ENCODE measurements at places on chromosomes 4 and X.

- no peak for DNase-seq
Measured at GRCh38 chr4:93184053-93184452, 644.5 kb upstream of the ATOH1 start.

- no peak for DNase-seq
Measured at GRCh38 chr4:24260923-24261564, 323.3 kb downstream of the DHX15 start.

DNA sequence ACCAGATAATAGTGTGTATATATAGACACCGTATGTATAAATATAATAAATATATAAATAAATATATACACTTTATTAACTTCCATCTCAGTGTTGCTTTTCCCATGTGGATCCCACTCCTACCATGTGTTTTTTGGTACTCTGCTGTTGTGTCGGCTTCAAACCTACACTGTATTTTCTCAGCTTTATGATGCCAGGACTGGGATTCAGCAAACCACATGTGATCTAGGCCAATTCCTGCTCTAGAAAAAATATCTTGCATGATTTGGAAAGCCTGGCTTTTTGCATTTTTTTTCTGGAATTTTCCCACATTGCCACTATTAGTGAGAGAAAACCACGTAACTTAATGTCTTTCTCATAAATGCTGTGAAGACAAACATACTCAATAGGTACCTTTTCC is 55.8 kb downstream of the POLR2B start:
- DNase-seq, result no peak

DNA sequence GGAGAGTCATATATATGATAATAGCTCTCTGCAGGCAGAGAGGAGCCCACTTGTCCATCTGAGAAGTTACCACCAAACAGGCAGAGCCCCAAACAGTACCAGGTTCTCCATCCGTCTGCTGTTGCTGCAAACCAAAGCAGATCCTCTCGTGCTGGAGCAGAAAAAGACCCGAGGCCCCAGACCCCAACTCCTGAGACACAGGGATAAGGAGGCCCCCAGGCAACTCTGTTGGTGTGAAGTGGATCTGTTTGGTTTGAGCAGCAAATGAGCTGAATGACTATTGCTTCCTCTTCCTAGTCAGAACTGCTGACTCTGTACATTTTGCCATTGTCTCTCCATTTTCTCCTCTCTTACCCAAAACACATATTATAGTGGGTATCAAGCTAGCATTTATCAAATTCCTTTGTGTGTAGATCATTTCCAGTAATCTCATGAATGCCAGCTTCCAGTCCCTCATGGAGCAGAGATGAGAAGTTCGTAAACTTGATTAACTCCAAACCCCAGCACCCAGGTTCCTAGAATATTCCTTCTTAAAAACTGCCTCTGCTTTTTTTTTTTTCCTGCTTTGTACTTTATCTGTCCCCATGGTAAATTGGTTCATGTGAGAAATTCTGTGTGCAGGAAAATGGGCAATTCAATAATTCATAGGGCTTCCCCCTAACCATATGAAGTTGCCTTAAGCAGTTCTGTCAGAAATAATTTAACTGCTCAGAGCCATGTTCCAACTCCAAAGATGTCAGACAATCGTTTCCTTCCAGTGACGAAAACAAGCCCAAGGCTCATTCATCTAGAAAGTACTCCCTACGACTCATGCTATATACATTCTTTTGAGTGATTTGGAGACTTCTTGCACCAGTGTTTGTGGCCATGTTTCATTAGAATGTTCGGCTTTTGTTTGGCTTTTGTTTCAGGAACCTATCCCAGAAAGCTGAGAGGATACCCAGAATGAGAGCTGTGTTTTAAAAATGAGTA is 98.6 kb upstream of the ATXN3L start:
- no peak for DNase-seq

- no peak for DNase-seq
Measured at GRCh38 chrX:73647212-73647611, 84.2 kb downstream of the CHIC1 start.

- DNase-seq, result no peak
Measured at GRCh38 chr4:54742636-54743399, 85.1 kb downstream of the KIT start.

GRCh38 chr4:65791111-65791811 is 121.0 kb upstream of the EPHA5 start:
- no peak for DNase-seq

- DNase-seq, result no peak
Measured at GRCh38 chrX:8037593-8038348, 110.6 kb upstream of the PNPLA4 start.

GRCh38 chrX:147884958-147885357 is 26.8 kb upstream of the FMR1 start:
- no peak for DNase-seq

GRCh38 chr4:138863160-138863559 is 152.4 kb upstream of the NOCT start:
- no peak for DNase-seq

DNA sequence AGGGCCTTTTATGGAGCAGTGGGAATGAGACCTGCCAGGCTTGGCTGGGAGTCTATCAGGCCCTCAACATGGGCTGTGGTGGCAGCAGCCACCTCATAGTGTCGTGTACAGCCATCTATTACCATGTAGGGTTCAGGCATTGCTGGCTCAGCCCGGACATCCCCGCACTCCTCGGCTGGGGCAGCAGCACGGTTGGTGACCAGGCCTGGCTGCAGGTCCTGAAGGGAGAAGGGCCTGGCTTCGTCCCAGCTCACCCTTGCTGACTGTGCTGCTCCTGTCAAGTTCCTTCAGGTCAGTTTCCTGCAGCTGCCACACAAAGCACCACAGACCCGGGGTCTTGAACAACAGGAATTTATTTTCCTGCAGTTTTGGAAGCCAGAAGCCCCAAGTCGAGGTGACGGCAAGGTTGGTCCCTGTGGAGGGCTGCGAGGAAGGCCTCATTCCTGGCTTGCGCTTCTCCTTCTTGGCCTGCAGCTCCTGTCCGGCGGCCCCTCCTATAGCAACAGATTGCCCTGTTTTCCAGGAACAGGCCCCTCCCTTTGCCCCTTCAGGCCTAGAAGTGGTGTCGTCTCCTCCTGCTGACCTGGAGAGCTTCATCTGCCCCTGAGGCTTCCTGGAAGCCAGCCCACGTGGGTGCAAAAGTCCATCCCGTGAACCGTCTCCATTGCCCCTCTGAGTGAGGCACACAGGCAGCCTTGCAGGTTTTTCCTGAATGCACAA is 25.2 kb upstream of the SORCS2 start:
- DNase-seq, result no peak

- no peak for DNase-seq
Measured at GRCh38 chr4:158046345-158046744, 126.5 kb downstream of the GASK1B start.

GRCh38 chr4:118682928-118683327 is 2.3 kb upstream of the METTL14 start:
- no peak for DNase-seq

GRCh38 chr4:52051213-52051614 is at the start of gene SPATA18:
SPATA18 (plus strand) TSS chr4:52051304; CDS start chr4:52051705, 401 bp downstream.
- DNase-seq, result no peak

- DNase-seq, result no peak
Measured at GRCh38 chr4:102687373-102687981, 73.3 kb downstream of the MANBA start.

DNA sequence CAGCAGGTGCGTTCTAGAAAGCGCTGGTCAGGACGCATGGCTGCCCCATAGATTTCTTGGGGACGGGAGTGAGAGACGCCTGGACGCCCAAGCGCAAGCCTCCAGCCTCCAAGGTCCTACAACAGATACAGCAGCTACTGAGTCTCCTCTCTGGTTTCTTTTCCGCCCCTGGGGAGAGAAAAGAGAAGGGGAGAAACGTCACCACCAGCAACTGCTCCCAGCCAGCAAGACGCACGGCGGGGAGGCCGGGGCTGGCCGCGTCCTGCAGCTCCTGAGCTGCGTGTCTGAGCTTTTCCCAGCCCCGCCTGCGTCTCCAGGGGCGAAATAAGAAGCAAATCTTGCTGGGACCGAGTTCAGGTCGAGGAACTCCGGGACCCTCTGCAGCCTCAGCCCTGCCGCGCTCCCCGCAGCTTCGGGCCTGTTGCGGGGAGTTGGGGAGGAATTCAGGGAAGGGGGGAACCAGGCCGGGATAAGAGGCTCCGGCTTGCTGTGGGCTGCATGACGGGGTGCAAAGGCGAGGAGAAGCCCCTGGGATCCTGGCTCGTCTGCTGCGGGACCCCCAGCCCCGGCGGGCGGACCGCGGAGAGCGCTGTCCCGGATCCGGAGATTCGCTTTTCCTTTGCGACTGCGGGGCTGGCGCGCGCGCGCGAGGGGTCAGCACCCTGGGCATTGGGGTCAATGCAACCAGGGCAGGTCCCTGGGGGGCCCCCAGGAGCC is 6.8 kb upstream of the SHOX start:
- no peak for DNase-seq

GRCh38 chr4:1338752-1339414 is 8.1 kb upstream of the UVSSA start:
- DNase-seq, result no peak

- no peak for DNase-seq
Measured at GRCh38 chrX:46757052-46757451, 1.9 kb downstream of the SLC9A7 start.

DNA sequence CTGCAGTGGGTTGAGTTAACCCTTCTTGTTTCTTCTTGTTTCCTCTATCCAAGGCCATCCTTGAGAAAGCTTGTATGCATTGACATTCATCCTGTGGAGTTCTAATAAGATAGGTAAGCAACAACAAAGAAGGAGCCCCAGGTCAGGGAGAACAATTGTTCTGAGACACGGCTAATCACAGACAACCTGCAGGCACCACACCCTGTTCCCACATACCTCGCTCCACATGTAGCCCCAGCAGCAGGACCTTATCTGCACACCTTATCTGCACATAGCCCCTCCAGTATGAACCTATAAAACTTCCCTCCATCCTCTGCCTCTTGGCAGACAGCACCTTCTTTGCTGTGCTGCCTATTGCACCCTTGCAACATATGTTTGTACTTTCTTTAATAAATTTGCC is 129.1 kb downstream of the MSL3 start:
- no peak for DNase-seq

GRCh38 chr4:94412658-94413038 is 39.1 kb upstream of the PDLIM5 start:
- no peak for DNase-seq

DNA sequence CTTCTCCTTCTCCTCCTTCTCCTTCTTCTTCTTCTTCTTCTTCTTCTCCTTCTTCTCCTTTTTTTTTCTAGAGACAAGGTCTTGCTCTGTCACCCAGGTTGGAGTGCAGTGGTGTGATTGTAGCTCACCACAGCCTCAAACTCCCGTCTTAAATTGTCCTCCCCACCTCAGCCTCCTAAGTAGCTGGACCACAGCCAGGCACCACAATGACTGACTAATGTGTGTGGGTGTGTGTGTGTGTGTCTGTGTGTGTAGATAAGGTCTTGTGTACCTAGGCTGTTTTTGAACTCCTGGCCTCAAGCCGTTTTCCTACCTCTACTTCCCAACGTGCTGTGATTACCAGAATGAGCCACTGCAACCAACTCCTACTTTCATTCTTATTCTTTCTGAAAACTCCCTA is 390.9 kb downstream of the ADAM29 start:
- no peak for DNase-seq

DNA sequence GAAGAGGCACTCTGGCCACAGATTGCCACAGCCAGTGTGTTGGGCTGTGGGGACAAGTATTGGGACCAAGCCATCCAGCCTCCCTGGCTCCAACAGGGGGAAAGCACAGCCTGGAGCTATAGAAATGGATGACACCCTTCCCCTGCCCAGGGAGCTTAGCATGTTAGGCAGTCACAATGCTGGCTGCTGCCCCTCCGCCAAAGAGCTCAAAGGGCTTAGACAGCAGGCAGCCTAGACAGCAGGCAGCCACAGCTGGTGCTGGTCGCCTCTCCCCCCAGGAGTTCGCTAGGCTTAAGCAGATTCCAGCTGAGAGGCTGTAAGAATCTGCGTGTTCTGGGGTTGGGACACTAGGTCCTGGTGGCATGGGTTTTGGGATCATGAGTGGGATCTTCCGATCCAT is 94.5 kb upstream of the MXRA5 start:
- DNase-seq, result no peak

GRCh38 chr4:185209031-185209851 is at the start of gene SNX25:
SNX25 (plus strand) TSS chr4:185209598; CDS start chr4:185209827, 229 bp downstream.
- DNase-seq, result peak; percentile 72

DNA sequence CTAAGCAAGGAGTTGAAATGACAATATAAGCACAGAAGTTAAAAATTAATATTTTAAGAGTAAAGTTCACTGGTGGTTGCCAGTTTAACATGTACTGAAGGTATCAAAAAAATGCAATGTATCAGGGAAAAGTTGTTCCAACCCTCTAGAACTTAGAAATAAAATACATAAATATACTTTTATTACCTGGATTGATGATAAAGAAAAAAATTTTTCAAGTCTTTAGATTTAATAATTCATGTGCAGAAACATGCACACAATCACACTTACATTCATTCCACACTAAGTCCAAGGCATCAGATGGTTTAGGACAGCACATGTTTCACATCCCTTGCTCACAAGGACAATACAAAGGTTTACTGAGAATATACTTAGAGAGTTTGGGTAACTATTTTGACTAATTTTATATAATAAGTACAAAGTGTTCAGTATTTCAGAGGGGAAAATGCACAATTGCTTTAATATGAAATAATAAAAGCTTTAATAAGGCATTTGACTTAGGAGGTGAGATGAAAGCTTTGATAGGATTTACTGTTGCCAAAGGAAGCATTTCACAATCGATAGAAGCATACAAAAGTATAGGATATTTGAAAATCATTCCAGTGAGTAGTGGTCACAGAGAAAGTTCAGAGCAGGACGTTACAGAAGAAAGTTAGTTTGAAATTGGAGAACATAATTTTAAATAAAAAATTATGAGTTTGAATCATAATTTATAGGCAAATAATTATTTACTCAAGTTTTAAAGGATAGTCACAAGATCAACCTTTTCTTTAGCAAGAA is 392 bp upstream of the UGT2A3 start:
- no peak for DNase-seq

DNA sequence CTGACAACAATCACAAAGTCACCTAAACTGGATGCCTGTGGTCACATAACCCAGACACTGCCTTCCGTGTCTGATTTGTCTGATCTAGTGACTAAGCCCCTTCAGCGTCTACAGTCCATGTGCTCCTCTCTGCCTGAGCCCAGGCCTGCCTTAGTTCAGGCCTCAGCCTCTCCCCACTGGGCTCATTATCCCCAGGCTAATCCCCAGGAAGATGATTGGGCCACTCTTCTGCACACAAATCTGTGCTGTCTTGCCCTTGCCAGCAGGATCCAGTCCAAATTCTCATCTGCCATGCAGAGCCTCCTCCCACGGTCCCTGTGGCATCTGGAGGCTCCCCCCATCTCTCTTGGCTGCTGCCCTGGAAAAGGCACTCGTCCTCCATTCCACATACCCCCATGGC is 96.5 kb downstream of the SLC2A9 start:
- DNase-seq, result no peak

DNA sequence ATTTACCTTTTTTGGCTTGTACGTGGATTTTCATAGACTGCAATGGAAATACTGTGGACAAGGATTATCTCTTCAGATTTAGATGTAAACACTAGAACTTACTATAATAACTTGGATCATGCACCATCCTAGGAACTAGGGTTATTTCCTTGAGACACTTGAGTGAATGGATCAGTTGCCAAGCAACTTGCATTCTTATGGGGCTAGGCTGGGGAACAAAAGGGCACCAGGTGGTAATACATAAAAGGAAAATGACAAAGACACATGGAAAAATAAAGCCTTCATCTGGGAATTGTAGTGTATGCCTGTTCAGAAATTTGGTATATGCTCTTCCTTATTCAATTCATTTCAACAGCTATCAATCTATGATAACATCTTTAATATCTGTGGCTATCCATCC is 247.1 kb downstream of the SPRY1 start:
- DNase-seq, result no peak

GRCh38 chr4:16217300-16218051 is 8.8 kb downstream of the TAPT1 start:
- DNase-seq, result no peak
